ENCODE measurements at places on chromosomes 6 and 20.
A peak's percentile ranks its signal among the peaks of the same experiment; 100 is the strongest.

GRCh38 chr6:84065693-84066290, 32.2 kb downstream of the MRAP2 start:
- DNase-seq: no peak

DNA sequence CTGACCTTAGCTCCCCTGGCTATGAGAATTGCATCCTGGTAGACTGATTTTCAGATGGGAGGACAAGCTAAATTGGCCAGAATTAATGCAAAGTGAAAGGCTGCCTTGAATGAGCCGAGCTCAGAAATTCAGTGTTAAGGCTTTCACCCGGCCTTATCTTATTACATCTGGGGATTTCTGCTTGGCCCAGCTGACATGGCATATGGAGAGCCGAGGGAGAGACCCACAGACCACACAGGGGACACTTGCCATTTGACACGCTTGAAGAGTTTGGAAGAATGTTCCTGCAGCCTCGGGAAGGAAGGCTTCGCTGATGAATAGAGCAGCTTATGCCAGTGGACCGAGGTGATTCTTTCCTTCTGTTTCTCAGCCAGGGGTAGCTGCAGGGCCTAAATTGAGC, 9.0 kb downstream of the MOCS3 start:
- no peak for DNase-seq

GRCh38 chr6:87822011-87822410, 120.0 kb upstream of the AKIRIN2 start:
- no peak for DNase-seq

DNA sequence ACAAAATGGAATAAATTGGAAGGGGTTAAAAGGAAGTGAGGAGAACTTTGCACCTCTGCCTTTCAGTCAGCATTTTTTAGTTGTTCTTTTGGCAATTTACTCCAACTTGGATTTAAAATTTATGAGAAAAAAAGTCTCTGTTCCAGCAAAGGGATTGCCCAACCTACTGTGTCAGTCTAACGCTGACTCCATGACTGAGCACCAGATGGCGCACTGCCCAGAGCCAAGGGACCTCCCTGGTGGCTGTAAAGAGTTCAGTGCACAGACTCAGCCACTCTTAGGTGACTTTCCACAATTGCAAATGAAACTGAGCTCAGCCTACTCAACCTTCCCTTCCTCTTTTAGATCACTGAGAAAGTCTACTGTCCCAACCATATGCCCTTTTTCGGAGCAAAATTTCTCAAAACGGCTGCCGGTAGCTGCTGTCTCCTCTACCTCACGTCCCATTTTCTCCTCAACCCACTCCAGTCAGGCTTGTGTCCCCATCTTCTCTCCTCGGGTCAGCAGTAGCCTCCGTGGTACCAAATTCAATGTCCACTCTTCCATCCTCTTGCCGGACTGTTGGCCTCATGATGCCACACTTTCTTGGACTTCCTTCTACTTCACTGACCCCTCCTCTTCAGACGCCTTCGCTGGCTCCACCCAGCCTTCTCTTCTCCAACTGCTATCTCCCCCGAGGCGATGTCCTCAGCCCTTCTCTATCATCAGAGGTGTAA, 38.7 kb downstream of the GSTA2 start:
- DNase-seq: peak; percentile 52

DNA sequence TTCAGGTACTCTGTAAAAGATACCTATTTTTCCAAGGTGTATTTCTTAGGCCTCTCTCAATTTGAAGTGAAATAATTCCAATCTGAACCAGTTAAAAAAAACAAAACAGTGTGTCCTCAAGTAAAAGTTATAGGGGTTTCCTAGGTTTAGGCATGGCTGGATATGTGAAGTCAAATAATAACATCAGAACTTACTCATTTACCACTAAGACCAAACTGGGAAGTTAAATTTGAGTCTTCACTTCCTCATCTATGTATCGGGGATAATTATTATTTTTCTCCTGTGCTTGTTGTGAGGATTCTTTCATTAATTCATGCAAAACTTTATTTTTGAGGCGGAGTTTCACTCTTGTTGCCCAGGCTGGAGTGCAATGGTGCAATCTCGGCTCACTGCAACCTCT, 86.2 kb upstream of the PTPRK start:
- DNase-seq: no peak

DNA sequence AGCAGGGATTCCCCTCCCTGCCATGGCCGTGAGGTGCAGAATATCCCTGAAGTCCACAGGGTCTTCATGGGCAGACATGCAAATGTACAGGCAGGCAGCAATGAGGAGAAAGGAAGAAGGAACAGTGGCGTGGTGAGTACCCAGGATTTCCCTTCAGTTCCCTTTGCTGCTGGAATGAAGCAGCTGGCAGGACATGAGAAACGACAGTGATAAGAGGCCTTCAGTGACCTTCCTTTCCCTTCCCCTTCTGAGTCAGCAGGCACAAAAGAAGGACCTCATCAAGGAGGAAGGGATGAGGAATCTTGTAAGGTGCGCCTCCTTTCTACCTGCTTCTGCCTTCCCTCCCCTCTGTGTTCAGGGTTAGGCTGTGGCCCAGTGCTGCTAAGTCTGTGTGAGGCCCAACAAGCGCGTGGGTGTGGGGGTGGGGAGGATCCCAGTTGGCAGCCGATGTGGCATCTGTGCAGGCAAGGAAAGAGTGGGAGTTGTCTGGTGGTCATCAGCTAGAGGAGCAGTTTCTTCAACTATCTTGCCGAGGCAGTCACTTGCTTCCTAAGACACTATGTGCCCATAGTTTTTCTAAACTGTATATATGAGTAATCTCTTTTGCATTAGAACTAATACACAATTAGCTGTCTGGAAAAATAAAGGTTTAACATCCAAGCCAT, 29.5 kb upstream of the FBXO9 start:
- DNase-seq: no peak

DNA sequence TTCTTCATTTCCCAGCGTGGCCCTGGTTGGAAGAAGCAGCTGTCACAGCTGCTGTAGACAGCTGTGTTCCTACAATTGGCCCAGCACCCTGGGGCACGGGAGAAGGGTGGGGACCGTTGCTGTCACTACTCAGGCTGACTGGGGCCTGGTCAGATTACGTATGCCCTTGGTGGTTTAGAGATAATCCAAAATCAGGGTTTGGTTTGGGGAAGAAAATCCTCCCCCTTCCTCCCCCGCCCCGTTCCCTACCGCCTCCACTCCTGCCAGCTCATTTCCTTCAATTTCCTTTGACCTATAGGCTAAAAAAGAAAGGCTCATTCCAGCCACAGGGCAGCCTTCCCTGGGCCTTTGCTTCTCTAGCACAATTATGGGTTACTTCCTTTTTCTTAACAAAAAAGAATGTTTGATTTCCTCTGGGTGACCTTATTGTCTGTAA, 292.7 kb downstream of the ESR1 start:
- DNase-seq: no peak

GRCh38 chr20:40811660-40812414, 122.8 kb upstream of the MAFB start:
- DNase-seq: no peak

DNA sequence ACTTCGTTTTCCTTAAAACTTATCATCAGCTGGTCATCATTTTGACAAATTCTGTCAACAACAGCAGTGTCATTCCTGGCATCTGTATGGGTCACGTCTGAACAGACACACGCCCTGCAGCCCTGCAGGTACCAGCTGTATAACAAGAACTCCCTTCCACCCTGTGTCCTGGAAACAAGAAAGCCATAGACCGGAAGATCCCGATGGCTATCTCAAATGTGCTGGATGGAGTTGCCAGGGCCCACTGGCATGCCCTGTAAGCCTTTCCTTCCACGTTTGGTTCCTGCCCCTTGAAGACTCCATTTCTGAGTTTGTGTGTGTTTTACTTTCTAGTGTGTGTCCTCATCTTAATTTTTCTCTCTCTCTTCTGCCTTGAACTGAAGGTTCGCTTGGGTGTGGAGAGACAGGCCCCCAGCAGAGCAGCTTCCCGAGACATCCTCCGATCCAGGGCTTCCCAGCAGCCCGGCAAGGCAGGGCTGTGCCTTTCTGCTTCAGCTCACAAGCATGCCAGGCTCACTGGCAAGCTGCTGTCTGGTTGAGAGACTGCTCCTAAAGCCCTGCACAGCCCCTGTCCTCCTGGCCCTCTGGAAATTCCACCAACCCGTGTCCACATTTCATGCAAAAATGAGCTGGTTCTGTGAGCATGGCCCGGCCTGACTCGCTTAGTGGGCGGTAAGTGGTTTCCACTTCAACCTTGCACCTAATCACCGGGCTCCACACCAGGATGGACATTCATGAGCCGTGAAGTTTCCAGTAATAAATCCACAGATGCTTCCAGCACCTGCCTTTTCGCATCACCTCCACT, 8.7 kb downstream of the GFRA4 start:
- DNase-seq: no peak

GRCh38 chr20:20417876-20418676, 50.2 kb downstream of the INSM1 start:
- DNase-seq: no peak

- DNase-seq: no peak
These were observed 413.7 kb downstream of the QKI start for GRCh38 chr6:163828038-163828795.

- DNase-seq: no peak
These were observed 10.1 kb downstream of the MAP7 start for GRCh38 chr6:136539967-136540652.

DNA sequence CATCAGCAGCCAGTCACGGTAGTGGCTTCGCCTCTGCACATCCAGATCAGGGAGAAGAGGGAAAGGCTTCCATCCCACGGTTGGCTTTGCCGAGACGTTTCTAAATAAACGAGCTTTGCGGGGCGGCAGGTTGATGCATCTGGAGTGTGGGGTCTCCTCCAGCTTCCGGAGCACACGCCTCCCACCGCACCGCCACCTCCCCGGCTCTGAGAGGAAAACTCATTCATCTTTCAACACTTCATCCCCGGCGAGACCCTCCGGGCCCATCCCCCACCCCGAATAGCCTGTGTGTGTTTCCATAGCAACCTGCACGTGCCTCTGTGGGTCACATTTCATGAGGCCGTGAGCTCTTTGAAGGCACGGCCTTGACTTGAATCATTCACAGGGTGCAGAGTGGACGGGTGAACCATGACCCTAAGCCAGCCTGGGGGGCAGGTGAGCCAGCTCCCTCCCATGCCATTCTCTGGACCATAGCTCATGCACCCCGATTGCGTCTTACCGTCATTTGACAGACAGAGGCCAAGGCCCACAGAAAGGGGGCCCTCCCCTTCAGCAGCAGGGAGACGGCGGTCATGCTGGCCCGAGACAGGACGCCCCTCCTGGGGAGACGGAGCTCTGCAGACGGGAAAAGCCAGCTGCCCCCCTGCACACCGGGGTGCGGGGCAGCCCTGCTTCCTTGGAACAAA, 16.2 kb upstream of the CHRNA4 start:
- DNase-seq: no peak

GRCh38 chr20:51513545-51513944, 29.0 kb downstream of the NFATC2 start:
- no peak for DNase-seq

DNA sequence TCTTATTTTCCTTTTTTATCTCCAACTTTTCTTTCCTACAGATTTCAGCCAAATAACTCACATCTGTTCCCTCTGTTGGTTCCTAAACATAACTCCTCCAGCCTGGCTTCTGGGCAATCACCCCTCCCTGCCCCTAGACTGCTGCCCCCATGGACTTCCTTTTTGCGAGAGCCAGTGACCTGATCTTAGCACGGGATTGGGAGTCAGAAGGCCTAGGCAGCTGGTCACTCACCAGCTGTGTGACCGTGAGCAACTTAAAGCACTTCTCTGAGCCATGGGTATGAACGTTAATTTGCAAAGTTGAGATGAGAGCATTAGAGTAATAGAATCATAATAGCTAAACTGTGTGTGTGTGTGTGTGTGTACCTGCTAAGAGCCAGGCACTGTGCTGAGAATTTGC, 4.5 kb upstream of the MMP9 start:
- no peak for DNase-seq

DNA sequence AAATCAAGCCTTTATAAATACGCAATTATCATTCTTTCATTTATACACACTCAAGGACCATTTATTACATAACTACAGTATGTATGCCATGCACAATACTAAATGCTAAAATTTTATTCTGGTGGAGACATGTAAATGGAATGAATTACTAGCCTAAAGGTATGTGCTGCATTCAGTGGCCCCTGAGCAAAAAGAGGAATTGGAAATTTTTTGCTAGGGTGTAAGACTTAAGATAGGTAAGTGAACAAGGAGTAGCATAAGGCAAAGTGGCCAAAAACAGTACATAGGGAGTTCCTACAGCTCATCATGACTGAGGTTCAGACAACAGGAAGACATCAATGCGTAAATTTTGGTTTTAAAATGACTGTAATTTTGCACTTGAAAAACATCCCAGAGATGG, 2.3 kb upstream of the MTFR2 start:
- no peak for DNase-seq

DNA sequence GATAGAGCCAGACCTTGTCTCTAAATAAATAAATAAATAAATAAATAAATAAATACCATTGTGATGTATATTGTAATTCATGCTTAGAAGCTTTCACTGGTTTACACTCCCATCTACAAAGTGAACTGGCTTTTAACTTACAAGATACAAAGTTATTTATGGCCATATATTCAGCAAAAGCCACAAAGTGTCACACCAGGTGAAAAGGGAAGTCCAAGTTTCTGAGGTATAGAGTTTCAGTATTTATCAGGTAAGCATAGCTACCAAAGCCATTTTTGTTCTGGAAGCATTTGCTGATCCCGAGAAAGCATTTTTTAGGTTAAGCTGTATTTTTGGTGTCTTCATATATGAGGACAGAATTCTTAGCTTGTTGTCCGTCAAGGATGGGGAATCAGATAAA, 22.1 kb upstream of the PKIG start:
- no peak for DNase-seq

- DNase-seq: no peak
These were observed 251.9 kb downstream of the UST start for GRCh38 chr6:148998704-148999103.

GRCh38 chr20:59182401-59183044, 18.9 kb downstream of the ZNF831 start:
- DNase-seq: no peak

- no peak for DNase-seq
These were observed 3.5 kb upstream of the HIVEP1 start for GRCh38 chr6:12008366-12009179.

- DNase-seq: no peak
These were observed 826 bp downstream of the RIMS4 start for GRCh38 chr20:44809380-44810060.

Data from omental fat pad (tissue), 4 donors.